NCI-H187 treated with DMSO at 0.1 percent for 48 hours (cell line): ENCODE measurements at places on chromosomes 5 and 9.
A peak's percentile ranks its signal among the peaks of the same experiment; 100 is the strongest.

DNA sequence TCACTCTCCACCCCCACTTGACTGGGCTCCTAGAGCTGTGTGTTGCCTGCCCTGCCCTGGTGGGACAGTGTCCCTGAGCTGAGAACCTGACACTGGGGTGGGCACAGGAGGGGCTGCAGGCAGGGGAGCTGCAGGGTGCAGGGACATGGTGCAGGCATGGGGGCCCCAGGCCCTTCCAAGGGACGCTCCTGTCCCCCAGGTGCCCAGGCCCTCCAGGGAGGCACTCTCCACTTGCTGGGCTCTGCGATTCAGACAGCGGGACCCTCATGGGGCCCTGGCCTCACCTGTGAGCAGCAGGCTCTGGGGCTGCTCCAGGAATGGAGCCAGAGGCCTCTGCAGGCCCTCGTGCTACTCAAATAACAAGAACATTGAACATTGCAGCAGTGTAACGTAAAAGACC, 89.4 kb downstream of the BARX1 start:
- DNase-seq: no peak

DNA sequence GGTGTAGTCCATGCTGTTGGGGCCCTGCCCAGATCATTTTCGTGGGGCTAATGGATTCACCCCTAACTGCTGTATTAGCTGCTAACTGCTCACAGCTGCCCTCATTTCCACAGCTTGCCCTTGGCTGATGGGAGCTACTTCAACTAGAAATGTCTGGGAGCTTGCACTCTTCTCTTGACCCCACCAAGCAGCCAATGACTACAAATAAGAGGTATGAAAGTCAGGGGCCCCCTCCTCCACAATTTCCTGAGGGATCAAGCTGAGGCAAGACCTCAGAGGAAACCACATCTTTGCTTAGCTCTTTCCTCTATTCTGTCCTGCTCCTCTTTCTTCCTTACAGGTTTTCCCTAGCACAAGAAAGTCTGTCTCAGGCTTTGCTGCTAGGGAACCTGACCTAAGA, 397.5 kb downstream of the MLLT3 start:
- DNase-seq: no peak

- DNase-seq: no peak
These were observed 25.6 kb upstream of the SUSD1 start for GRCh38 chr9:112200711-112201110.

GRCh38 chr5:80002677-80003076, 11.6 kb upstream of the MTX3 start:
- DNase-seq: no peak

GRCh38 chr5:72232838-72233237, 87.2 kb downstream of the MRPS27 start:
- no peak for DNase-seq

GRCh38 chr9:20472342-20473045, 149.8 kb downstream of the MLLT3 start:
- no peak for DNase-seq

- no peak for DNase-seq
These were observed 498.8 kb downstream of the ARHGEF28 start for GRCh38 chr5:74124826-74125225.

- DNase-seq: no peak
These were observed 11.0 kb downstream of the COL5A1 start for GRCh38 chr9:134652291-134653225.

GRCh38 chr9:8850914-8851313, 1051.3 kb upstream of the DMAC1 start:
- no peak for DNase-seq

- DNase-seq: no peak
These were observed 48.2 kb downstream of the OTP start for GRCh38 chr5:77590347-77590746.

DNA sequence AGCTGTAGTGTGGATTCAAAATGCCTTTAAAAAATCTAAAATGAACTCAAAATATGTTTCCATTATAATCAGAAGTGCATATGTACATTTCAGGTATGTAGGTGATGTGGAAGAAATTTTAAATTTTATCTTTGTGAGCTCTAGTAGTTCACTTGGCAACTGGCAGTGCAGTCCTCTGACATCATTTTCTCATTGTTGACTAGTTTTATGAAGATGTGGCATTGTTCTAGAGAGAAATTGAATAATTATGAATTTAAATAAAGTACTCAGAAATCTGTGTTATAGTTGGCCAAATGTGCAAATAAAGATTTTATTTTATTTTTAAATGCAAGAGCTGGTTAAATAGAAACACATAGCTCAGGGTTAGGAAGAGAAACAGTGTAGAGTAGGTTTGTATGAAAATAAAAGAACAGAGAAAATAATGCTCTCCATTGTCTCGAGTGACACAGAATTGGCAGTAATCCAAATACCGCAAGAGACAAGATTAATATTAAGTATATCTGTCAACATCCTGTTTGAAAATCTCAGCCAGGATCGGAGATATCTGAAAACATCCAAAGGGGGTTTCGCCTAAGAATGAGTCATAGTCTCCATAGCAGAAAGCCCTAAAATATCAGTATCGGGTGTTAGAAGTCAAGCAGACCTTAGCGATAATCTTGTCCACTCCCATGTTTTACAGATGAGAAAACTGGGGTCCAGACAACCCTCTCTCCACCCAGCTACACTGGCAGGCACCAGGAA, 189.4 kb downstream of the CCDC192 start:
- no peak for DNase-seq

DNA sequence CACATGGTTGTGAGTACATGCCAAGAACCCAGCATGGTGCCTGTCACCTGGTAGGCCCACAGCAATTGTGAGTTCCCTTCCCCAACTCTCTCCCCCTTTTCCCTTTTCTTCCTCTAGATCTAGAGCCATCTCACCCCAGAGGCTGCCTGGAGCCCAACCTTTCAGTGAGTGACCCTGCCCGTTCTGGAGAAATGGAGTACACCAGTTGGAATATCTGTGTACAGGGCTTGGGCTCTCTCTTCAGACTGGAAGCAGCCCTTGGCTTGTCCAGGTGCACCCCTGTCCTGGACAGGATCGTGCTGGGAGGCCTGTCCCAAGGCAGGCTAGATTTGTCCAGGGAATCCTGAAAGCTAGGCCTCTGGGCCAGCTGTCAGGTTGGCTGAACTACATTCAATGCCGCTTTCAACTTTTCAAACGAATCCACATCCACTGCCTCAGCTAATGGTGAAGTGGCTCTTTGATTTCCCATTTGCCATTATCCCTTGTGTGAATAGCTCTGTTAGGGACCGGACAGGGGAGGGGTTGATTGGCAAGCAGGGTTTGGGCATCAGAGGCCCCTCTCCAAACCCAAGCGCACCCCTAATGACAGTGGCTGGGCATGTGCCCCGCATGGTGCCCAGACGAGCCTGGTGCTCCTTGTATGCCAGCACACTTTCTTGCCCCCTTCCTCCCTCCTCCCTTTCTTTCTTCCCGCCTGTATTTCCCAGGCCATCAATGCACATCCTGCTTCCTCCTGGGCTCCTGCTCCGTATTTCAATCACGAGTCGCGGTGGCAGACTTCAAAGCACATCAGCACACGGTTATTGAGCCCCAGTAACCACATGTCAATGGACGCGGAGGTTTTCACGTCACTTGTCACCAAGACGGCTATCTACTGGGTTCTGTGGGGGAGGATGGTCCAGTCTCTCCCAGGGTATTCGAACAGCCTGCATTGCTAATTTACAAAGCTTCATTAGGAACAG, 211.2 kb downstream of the DAB2IP start:
- DNase-seq: no peak

DNA sequence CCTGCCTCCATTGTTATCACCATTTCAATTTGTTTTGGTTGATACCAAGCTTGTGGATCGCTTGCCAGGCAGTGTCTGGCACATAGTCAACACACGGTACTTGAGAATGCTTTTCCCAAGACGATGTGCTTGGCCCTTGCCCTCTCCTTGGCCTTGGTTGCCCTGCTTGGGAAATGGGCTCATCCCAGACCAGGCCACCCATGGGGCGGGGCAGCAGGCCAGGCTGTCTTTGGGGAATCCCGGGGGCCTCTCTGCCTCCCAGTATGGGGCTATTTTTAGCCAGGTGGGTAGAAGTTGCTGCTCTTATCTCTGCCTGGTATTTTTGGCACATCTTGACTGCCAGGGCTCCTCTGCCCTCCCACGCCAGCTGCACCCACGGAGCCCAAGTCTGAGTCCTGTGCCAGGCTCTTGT, 49.9 kb downstream of the LMX1B start:
- no peak for DNase-seq

DNA sequence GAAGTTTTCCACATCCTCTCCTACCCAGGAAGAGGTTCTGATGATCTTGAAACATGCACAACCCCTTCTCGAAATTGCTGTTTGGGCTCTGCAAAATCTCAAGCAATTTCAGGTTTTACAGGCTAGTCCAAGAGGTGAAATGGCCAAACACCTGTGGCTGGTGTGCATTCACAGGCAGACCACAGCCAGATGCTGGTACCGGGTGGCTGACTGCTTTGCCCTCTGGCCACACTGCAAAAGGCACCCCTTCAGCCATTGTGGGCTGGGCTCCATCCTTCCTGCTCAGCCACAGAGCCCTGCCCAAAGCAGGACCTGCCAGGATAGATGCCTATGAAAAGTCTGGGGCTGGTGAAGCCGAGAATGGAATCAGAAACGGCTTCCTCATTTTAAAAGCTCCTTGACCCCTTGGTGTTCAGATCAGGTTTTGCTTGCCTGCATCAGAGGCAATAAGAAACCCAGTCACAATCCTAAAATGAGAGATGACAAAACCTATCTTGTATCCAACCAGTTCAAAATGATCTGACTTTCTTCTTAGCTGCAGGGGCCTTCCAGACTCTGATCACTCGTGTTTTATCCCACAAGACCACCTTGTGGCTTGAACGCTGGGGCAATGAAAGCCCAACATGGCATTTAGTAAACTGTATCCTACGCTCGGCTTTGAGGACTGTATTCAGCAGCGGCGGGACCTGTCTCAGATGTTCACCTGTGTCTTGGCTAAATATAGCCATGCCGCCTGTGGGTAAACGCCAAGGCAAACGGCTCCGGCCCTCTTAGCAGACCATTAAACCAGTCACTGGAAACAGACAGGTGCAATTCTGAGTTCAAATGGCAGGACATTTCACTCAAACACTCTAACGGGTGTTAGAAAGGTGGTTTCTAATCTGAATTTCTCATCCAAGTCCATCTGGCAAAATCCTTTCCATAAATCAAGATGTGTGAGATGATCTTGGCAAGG, 49.6 kb downstream of the EPB41L4B start:
- DNase-seq: peak; percentile 58

GRCh38 chr9:134624137-134624591, 17.4 kb upstream of the COL5A1 start:
- no peak for DNase-seq

DNA sequence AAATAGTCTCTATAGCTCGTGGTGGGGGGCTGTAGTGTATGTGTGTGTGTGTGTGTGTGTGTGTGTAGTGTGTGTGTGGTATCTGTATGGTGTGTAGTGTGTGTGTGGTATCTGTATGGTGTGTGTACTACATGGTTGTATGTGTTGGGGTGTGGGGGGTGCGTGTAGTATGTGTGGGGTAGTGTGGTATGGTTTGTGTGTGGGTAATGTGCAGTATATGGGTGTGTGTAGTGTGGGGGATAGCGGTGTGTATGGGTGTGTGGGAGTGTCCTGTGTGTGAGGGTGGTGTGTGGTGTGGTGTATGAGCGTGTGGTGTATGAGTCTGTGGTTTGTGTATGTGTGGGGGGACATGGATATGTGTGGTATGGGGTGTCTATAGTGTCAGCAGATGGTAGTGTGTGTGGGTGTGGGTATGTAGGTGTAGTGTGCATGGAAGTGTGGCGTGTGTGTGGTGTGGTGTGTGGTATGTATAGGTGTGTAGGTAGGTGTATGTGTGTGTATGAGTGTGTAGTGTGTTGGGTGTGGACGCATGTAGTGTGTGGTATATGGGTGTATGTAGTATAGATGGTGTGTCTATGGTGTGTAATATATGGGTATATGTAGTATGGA, 145.8 kb upstream of the IQGAP2 start:
- DNase-seq: no peak

GRCh38 chr5:42963412-42963811, 76.7 kb downstream of the ANXA2R start:
- no peak for DNase-seq

GRCh38 chr9:34559624-34560455, 29.7 kb downstream of the CNTFR start:
- no peak for DNase-seq

DNA sequence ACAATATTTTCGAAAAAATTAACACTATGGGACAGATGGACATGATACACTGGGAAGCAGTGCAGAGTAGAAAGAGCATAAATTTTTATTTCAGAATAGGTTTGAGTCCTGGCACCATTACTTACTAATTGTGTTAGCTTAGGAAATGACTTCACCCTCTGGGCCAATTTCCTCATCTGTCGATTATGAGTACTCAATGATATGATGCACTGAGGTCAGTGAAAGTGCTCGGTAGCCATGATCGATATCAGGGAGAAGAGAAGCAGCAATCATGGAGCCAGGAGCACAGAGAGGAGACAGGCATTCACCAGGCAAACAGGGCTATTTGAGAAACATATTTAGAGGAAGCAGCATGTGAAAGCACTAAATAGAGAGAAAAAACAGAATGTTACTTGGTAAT, 29.4 kb downstream of the NR6A1 start:
- no peak for DNase-seq

DNA sequence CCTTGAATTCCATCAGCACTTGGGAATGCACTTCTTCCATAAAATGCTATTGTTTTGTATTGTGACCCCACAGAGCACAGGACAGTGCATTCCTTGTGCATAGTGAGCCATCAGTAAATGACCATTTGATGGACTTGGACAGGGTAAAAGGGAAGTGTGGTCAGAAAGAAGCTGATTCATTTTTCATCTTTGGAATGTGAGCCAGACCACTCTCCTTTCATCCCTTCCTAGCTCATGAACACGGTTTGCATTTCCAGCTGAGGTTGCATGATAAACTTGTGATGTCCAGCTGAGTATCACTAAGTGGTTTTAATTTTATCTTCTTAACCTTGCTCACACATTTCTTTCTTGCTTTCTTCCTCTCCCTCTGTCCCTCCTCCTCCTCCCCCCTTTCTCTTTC, 101.3 kb downstream of the NUDT12 start:
- no peak for DNase-seq

- no peak for DNase-seq
These were observed 106.6 kb downstream of the SIL1 start for GRCh38 chr5:139091439-139092156.

GRCh38 chr9:127049044-127049443, 73.4 kb downstream of the ANGPTL2 start:
- no peak for DNase-seq

- peak; percentile 2 for DNase-seq
These were observed 84.5 kb downstream of the ACER2 start for GRCh38 chr9:19493174-19493811.

DNA sequence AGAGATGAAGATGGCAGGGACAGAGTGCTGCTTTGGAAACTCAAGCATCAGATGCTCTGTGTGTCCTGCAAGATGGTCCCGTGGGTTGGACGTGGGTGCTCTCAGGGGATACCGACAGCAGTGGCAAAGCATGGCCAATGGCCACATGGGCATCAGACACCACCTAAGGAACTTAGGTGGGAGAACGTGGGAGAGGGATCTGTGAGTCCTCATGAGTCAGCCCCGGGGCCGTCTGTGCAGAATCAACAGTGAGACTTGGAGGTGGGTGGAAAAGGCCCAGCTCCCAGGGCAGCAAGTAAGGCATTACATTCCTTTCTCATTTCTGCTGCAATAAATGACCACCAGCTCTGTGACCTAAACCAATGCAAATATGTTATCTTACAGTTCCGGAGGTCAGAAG, 77.0 kb downstream of the RAD23B start:
- DNase-seq: no peak
